NCI-H460 (cell line): ENCODE measurements at places on chromosomes 11 and 22.

GRCh38 chr11:35246745-35247144, 107.8 kb downstream of the CD44 start:
- DNase-seq, result no peak

- no peak for DNase-seq
Observed at GRCh38 chr11:73288192-73288872, 16.2 kb downstream of the P2RY6 start.

GRCh38 chr22:46547179-46547882, 9.9 kb upstream of the CELSR1 start:
- DNase-seq, result no peak

DNA sequence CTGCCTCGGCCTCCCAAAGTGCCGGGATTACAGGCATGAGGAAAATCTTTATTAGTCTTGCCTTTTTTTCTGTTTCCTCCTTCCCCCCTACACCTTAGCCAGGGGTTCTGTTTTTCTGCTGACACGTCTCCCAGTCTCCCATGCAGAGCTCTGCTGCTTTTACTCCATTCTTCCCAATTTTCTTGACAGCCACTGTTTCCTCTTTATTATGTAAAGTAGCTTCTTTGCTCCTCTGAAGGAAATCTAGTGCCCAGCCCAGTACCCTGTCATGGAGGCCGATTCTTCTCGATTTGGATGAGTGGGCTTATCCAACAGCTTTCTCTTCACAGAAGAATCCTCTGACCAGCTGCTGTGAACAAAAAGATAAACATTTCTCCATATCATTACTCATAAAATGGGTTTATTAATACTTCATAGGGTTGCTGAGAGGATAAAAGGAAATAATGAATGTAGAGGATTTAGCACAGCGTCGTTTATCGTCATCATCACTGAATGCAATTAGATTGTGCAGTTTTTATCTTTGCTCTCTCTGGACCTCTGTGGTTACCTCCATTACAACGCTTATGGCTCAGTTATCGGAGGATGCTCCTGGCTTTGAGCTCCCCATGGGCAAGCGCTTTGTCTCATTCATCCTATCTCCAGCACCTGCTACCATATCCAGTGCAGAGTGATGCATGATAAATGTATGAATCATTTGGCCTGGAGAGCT, 375.6 kb upstream of the C11orf87 start:
- no peak for DNase-seq

DNA sequence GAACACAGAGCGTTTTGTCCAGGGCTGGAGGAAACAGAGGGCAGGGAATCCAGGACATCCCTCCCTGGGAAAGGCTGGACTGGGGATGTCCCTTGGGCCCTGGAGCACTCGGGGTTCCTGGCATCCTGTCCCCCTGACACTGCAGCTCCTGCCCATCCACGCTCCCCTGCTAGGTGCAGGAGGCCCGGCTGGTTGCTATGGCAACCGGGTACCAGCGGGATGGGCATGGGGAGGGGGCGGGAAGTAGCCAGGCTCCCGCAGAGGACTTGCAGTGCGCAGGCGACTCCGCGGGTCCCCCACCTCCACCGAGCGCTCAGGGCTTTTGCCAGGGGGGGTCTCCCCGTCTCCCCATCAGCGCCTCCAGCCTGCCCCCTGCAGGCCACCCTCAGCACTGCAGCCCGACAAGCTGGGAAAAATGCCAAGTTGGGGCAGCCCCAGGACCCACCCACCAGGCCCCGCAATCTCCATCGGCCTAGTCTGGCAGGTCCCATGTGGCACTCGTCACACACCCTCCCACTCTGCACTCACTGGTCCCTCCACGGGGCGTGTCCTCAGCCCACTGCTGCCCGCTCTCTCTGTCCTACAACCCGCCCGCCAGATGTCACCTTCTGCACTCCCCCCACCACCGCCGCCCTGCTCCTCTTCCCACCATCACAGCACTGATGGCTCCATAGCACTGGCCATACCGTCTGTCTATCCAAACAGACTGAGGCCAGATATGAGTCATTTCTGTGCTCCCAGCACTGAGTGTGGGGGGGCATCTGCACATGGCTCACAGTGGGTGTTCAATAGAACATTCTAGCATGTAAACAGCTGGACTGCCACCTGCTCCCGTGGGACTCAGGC, 31.5 kb downstream of the KIAA0930 start:
- DNase-seq, result no peak

DNA sequence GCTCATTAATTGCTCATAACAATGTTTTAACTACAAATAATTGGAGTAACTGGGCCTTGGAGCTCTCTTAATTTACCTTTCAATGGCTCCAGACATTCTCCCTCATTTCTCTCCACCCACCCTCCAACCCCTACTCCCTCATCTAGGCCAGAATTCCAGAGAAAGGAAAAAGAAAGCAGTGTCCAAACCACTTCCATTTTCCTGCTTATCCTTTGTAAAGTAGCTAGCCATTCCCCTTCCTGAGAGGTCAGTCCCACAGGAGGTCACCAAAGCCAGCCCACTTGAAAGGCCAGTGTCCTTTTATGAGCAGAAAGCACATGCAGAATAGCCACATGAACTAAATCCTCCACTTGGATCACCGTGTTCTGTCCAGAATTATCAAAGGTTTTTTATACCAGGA, 404.8 kb upstream of the FAT3 start:
- DNase-seq, result no peak

DNA sequence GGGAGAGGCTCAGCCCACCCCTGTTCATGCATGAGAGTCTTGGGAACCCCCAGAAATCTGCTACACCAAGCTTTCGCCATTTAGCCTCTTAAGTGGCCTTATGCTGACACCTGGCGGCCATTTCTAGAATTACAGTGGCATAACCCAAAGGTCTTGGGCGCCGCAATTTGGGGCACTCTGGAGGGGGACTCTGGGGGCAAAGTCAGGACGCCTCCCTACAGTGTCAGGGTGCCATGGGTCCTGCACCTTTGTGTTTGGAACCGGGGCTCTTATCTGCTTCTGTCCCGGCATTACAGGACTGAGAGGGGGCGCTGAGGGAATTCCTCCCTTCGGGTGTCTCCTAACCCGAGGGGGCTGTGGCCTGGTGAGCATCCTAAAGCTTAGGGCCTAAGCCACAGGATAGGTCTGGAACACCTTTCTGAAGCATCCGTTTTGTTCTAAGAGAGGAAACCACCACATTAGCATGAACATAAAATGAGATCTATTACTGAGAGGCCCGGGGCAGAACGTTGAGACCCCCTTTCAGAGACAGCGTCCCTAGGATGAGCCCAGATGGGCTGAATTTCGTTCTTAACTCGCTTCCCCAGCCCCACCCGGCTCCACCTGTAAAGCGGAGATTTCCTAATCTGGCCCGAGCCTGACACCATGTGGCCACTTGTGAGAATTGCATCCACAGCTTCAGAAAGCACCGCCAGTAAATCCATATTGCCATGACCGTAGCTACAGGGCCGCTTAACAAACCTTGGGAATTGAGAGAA, 9.3 kb downstream of the INS start:
- DNase-seq, result peak; percentile 62

DNA sequence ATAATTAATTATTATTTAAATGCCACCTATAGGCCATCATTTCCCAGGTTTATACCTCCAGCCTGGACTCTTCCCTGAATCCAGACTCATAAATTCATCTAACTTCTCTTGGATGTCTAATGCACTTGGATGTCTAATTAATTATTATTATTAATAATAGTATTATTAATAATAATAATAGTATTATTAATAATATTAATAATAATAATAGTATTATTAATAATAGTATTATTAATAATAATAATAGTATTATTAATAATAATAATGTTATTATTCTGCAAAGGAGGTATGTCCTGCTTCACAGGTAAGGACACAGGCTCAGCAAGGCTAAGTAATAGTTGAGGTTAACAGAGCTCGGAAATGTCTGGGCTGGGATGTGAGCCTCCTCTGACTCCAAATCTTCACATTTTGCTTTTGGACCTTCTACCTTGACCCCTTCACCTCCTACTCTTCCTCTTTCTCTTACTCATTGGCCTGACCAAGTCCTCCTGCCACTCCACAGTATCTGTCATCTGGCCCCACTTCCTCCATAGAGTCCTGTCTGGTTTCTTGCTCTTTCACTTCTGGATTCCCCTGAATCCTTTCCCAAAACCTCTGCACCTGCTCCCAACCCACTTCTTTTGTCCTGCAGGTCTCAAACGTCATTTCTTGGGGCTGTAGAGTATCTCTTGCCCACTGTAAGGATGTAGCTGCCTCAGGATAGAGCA, 8.0 kb downstream of the RIBC2 start:
- no peak for DNase-seq

GRCh38 chr11:48081151-48082010, 101.0 kb downstream of the PTPRJ start:
- DNase-seq, result no peak

DNA sequence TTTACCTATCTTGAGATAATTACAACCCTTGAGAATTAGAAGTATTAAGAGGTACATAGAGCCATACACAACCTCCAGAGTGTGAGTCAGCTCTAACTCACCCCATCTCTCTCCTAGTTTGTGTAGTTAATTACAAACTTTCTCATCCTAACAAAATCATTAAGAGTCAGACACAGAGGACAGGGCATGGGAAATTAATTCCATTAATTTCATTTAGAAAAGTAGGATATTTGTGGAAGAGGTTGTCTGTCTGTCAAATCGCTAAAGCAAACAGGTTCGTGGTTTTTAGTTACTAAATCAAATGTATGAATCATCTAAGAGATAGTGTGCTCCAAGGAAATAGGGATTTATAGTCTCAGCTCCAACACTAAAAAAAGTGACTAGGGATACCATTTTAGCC, 1261.4 kb upstream of the TENM4 start:
- no peak for DNase-seq

GRCh38 chr11:12587333-12587991, 86.8 kb upstream of the TEAD1 start:
- DNase-seq, result no peak

- DNase-seq, result no peak
Observed at GRCh38 chr22:28379951-28380350, 299.7 kb downstream of the TTC28 start.
